ENCODE measurements at places on chromosomes 2 and 18.

DNA sequence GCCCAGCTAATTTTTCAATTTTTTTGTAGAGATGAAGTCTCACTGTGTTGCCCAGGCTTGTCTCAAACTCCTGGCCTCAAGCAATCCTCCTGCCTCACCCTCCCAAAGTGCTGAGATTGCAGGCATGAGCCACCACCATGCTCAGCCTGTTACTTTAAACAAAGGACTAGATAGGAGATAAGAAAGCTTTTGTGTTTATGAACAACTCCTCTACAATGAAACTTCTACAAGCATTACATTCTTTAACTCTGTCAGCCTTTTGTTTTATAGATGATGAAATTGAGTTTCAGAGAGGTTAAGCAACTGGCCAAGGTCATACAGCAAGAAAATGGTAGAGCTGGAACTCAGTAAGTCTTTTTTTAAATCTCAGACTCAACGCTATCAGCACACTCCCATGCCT is 22.7 kb downstream of the ALPK2 start:
- DNase-seq = no peak

GRCh38 chr2:158321264-158321663 is 135.3 kb downstream of the CCDC148 start:
- no peak for DNase-seq

- DNase-seq = no peak
Measured at GRCh38 chr2:104407641-104408040, 446.3 kb upstream of the POU3F3 start.

GRCh38 chr2:220835583-220835982 is 736.5 kb downstream of the EPHA4 start:
- no peak for DNase-seq

- DNase-seq = no peak
Measured at GRCh38 chr2:155815851-155816250, 516.7 kb downstream of the NR4A2 start.

DNA sequence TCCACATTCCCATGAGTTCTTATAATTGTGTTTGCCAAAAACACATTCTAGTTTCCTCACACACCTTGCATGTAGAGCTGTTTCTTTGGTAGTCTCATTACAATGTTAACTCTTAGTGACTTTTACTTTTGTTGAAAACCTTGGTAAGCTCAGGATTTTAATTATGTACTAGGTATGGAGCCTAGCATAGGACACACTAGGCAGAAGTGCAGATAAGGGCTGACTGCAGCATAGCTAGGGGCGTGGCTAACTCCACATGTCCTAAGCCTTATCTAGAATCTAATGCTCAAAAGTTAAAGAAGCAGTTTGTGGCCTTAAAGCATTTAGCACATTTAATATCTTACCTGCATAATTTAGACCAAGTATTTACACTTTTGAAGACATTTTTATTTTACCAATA is 153.7 kb upstream of the FBXO11 start:
- DNase-seq = no peak

DNA sequence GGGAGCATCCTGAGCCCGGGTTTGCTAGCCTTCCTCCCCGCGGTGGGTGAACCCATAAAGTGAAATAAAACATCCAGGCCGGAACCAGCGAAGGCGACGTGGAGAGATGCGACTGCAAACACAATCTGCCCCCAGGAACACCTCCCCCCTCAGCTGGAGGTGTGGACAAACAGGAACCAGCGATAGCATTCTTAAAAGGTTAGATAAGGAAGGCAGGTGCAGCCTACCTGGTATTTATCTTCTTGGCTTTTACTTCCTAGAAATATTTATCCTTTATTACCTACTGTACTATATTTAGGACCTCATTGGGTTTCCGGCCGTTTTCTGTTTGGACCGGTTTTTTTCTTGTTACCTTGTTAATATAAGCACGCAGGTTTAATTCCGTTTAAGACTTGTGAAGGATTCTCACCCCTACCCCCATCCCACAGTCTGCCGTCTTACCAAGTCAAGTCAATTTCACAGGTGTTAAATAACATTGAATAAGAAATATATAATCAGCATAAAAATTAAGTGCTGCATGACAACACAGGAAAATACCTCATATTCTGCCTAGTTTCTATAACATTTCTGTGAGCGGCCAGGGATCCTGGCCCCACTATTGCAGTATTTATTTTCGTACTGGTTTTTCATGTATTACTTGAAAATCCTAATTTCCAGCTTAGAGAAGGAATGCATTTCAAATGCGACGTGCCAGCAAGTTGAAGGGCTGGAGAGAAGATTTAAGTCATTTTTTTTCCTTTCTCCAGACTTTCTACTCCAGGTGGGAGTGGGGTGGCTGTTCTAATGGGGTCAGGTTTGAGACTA is 224.0 kb upstream of the ID2 start:
- no peak for DNase-seq

- no peak for DNase-seq
Measured at GRCh38 chr2:100071335-100072043, 70.9 kb downstream of the AFF3 start.

- DNase-seq = no peak
Measured at GRCh38 chr2:122029456-122029855, 274.0 kb downstream of the TSN start.
